ENCODE measurements at places on chromosomes 13 and 19.

DNA sequence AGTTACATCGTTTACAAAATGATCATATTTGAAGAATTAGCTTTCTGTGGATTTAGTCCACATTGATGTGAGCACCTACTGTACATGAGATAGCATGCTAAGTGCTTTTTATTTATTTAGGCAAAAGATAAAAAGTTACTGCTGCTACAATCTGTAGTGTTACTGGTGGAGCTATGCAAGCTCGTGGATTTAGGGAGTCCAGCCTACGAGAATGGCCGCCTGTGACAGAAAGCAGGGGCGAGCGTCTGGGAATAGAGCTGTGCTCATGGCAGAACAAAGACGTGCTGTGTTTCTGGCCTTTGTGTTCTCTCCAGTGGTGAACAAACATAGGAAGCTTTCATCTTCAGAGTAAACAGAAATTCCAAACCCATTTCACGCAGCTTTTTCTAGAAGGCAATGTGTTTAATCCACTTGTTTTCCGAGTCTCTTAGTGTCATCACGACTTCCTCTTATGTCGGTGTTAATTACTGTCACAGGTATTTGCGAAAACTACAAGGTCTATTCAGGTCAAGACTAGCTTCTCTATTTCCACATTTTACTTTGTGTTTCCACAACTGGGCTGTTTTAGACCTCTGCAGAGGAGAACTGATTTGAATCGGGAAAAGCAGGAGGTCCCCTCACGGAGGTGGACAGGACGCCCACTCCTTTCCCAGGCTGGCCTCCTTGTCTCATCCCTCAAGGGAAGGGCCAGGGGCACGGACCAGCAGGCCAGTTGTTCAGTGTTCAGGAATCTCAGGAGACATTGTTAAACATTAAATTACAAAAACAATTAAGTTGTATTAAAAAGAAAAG lies 67.3 kb downstream of the ATP11A start:
- no peak for DNase-seq

DNA sequence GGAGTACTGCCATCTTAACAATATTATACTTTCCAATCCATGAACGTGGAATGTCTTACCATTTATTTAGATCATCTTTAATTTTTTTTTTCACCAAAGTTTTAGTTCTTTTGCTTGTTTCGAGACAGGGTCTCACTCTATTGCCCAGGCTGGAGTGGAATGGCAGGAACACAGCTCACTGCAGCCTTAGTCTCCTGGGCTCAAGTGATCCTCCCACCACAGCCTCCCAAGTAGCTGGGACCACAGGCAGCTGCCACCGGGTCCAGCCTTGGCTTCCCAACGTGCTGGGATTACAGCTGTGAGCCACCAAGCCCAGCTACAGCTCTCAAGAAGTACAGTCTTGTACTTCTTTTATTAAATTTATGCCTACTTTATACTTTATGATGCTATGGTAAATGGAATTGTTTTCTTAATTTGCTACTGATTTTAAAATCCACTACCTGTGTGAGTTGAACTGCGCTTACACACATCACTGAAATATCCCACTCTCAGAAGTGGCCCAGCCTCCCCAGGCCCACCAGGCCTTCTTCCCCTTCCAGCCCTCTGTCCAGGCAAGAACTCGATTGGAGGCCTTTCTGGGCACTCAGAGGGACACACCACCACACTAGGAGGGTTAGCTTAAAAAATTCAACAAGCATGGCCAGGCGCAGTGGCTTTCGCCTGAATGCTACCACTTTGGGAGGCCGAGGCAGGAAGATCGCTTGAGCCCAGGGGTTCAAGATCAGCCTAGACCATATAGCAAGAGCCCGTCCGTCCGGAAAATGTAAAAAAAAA lies 1.0 kb upstream of the PGLS start:
- no peak for DNase-seq

GRCh38 chr13:89310943-89311672 lies 1639.9 kb downstream of the SLITRK5 start:
- DNase-seq: no peak

DNA sequence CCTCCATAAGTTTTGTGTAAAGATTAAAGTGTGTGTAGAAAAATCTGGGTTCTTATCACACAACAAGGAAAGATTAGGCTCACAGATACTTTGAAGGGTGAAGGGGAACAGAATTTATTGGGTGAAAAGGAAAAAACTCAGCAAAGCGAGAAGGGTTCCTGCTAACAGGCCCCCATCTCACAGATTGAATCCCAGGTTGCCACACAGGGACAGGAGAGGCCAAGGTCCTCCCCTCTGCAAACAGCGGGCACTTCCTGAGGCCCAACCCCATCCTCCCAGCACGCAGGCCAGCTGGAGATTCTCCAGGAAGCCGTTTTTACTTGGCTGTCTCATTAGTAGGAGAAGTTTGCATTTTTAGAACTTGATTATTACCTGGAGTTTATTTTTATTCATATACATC lies 15.2 kb upstream of the ERCC5 start:
- DNase-seq: no peak

GRCh38 chr13:104043184-104043583 lies 977.0 kb upstream of the SLC10A2 start:
- DNase-seq: no peak

DNA sequence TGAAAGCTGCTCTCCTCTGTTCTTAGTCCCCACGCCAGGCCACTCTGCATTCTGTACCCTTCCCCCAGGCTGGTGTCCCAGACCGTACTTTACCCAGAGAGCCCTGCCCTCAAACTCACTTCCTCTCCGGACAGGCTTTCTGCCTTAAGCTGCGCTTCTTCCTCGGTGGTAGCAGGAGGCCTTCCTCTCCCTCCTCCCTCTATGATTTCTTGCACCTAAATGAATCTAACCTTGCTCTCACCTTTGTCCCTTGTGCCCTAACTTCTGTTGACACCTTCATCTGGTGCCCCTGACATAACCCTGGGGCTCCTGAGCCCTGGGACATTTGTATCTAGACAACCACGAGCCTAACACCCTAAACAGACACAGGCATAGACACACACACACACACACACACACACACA lies 29.6 kb upstream of the CEACAM21 start:
- no peak for DNase-seq

GRCh38 chr19:9849791-9850190 lies 14.7 kb downstream of the PIN1 start:
- no peak for DNase-seq

DNA sequence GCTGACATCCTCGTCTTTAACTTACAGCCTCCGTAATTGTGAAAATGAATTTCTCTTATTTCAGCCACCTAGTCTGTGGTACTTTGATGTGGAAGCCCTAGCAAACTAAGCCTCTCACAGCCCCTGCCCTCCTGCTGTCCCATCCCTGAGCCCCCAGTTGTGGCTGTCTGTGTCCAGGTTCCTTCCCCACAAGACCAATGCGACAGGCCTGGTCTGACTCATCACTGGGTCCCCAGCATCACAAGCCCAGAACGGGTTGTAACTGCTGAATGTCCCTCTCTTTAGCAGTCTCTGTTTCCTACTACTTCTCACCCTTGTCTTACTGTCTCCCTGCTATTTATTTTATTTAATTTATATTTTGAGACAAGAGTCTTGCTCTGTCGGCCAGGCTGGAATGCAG lies 5.7 kb downstream of the POU2F2 start:
- no peak for DNase-seq

DNA sequence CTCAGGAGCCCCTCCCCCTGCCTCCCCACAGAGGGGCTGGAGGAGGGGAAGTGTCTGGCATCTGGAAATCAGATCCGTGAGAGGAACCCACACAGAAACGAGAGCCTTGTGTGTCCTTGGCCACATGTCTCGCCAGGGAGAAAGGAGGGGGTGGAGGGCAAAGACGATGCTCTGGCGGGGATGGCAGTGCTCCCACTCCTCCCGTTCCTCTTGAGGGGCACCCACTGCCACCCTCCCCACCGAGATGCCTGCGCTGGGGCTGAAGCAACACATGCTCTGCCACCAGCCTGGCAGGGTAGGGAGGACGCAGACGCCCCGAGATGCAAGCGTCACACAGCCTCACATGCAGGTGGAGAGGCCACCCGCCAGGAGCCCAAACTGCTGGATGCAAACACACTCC lies 2.8 kb downstream of the ADGRL1 start:
- no peak for DNase-seq

DNA sequence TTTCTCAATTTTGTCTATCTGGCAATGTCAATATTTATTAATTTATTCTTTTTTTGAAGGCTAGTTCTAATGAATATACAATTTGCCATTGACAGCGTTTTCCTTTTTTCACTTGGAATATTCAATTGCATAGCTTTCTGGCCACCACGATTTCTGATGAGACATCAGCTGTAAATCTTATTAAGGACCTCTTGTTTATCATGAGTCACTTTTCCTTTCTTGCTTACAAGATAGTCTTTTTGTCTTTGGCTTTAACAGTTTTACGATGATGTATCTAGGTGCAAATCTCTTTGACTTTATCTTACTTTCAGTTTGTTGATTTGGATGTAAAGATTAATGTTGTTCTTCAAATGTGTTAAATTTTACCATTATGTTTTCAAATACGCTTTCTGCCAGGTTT lies 991.6 kb upstream of the SLC10A2 start:
- no peak for DNase-seq

- no peak for DNase-seq
Measured at GRCh38 chr19:10416083-10416379, 4.3 kb upstream of the PDE4A start.

- no peak for DNase-seq
Measured at GRCh38 chr13:26370553-26370952, 116.6 kb downstream of the CDK8 start.

- DNase-seq: no peak
Measured at GRCh38 chr19:56839652-56840450, 675 bp downstream of the PEG3 start.

GRCh38 chr13:54445865-54446264 lies 1417.3 kb downstream of the OLFM4 start:
- DNase-seq: no peak

- no peak for DNase-seq
Measured at GRCh38 chr13:44176173-44176572, 197.5 kb upstream of the SERP2 start.

GRCh38 chr19:5016781-5017180 lies 47.9 kb downstream of the KDM4B start:
- no peak for DNase-seq

DNA sequence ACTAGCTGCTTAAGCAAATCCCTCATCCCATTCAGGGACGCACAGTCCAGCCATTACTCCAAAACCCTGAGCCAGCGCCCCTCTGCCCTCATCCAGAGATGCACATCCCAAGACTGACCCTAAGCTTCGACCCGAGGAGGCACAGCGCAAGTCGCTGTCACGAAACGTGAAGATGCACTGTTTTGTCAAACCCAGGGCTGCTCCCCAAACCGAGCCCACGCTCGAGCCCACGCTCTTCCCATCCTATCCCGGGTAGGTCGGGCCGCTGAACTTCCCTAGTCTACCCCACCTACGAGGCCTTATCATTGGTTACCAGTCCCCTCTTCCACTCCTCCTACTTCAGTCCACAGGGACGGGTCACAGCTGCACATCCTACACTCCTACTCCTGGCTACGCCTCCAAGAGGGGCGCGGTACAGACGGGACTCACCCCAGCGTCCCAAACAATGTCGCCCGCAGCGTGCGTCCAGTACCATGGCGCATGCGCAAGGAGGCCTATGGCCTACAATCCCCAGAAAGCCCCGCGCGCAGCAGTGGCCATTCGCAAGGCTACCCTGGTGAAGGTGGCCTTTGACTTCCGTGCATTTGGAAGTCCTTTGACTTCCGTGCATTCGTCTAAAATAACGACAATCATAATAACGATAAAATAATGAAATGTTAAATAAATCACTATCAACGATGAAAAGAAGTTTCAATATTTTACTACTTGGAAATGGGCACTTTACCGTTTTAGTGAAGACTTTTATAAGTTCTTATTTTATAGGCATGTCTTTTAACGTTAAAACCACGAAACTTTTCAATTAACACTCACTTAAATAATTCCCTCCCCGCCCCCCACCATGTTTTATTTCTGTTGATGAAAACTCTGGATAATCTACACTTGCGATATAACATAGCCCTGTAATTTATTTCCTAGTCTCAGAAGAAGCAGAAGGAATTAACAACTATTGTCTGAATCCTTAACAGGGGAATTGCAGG lies at the start of gene ZNF285:
ZNF285 (minus strand) TSS at position 470 of the 977 bp plus-strand sequence. CDS start 4,395 bp downstream, outside the sequence.
- DNase-seq: peak; percentile 47

GRCh38 chr19:3986260-3987041 lies 1.2 kb upstream of the EEF2 start:
- DNase-seq: no peak

DNA sequence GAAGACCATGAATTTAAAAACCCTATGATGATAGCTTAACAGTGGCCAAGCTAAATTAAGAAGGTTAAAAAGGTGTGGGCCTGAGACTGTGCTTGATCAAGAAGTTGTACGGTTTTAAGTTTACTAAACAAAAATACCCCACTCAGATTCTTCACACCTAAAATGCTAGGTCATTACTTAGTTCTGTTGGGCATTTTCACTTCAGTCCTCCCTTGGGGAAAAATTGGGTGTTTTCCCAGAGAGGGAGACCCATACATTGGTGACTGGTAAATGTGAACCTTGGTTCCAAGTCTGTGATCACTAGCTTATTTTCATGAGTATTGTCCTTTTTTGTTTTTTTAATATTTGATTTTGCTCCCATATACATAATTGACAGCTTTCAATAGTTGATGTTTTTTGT lies 44.4 kb downstream of the MTUS2 start:
- no peak for DNase-seq

GRCh38 chr13:94382517-94382916 lies 97.0 kb downstream of the DCT start:
- DNase-seq: no peak

- DNase-seq: no peak
Measured at GRCh38 chr13:111503376-111503775, 182.9 kb downstream of the TEX29 start.

- no peak for DNase-seq
Measured at GRCh38 chr13:93925990-93926389, 553.5 kb downstream of the DCT start.

DNA sequence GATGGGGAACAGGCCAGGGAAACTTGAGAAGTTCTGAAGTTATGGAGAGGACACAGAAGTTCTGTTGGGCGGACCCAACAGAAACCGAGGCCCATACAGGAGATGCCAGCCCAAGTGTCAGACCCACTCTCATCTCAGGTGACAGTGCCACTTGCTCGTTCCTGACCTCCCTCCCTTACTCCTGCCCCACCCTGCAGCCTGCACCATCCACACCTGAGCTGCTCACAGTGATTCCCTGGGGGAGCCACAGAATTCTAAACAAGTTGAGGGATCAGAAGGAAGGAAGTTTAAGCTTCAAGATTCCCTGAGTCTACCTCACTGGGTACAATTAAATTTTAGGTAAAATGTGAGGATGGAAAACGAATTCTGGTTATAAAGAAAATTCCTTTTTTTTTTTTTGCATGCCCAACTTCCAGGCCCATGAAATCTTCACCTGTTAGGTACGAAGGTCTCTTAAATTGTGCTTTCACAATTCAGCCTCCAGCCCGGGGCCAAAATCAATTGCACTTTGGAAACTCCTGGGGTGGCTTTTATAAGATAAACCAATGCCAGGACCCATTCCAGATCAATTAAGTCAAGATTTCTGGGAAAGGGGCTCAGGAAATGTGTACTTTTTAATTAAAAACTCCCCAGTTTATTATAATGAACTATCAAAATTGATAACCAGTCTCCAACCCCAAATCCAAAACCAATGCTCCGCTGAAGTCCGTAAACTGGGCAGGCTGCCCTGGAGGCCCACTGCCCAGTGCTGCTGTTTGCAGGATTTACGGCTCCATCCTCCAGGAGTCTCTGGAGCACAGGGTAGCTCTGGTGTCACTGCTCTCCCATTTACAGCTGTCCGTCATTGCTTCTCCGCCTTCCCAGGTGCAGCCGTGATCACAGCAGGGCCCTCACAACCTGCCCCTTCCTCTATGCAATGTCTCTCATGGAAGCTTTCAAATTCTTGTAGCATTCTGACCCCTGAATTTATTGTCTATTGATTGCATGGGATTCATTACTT lies 643.5 kb downstream of the UQCRFS1 start:
- no peak for DNase-seq

- peak; percentile 51 for DNase-seq
Measured at GRCh38 chr19:55467236-55468053, 2.9 kb upstream of the C19orf85 start.
